ENCODE measurements at places on chromosomes 7 and 10.

- DNase-seq = no peak
Measured at GRCh38 chr7:125126376-125126775, 196.8 kb upstream of the POT1 start.

GRCh38 chr7:44706788-44707557 lies 41.7 kb upstream of the ZMIZ2 start:
- no peak for DNase-seq

DNA sequence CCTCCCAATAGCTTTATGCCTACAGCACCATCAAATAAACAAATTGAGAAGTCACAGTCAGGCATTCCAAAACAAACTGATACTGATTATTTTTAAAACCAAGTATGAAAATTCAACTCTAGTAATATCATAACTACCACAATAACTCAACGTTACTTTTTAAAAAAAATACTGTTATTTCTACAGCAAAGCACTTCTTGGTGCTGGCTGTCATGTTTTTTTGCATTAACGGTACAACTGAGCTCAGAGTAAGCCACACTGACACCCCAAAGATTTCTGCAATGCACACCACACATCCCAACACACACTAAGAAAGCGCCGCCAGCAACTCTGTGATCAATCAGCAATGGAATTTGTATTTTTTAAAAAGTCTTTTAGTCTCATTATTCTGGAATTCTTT lies 113.6 kb downstream of the RNF32 start:
- DNase-seq = no peak

DNA sequence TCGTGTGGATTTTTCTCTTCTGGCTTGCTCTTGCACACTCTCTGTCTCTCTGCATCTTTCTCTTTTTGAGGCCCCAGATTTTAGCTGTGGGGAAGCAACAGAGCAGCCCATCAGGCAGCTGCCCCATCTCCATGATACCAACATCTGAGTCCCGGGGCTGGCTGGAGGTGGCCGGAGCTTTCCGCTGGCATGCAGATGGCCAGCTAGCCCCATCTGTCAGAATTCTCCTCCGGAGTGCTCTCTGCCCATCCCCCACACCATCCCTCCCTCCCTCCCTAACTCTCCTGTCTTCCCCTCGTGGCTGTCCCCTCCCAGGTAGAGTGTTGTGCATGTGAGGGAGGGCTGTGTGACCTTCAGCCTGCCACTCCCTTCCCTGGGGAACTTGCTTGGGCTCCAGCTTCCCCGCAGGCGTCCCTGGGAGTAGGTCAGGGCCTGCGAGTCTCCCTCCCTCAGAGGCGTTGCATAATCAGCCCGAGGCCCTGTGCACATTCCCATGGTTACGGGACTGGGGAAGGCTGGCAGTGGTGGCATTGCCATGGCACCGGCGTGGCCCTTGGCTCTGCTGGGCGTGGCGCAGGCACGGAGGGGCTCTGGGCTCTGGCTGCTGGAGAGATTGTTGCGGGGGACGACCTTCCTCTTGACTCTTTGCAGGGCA lies 24.7 kb downstream of the GHRHR start:
- no peak for DNase-seq

DNA sequence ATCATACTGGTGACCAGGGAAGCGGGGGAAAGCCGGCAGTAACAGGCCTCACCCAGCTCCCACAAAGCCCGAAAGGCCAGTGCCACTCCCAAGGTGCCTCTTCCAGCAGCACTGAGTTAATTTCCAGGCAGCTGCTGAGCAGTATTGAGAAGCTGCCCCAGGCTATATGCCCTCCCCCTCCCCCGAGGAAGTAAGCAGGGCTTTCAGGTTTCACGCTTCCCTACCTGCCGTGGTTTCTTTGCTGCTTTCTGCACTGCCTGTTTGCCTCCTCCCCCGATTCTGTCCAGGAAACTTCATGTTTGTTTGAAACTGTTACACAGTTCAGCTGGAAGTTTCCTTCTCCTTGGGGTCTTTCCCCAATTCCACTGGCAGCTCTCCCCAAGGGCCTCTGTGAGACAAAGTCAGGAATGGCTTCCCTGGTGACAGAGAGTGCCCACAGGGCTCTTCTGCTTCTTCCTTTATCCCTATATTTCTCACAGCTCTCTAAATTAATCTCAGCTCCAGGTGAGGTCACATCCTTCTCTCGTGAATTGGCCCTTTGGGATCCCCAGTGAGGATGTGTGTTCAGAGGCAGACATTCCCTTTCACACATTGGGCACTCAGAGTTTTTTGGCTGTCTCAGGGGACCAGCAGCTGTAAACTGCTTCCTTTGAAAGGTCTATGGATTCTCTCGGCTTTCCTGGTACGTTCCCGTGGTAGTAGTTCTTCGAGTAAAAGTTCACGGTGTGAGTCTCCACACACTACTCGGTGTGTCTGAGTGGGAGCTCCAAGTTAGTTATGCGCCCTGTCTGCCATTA lies 19.4 kb downstream of the C1GALT1 start:
- DNase-seq = peak; percentile 57

Data from CD8-positive, alpha-beta T cell (primary cell).